GM12878 (cell line): ENCODE measurements at places on chromosomes 12 and 14. TPM values are rescaled to one million over a fixed set of nuclear protein-coding genes. Genes with fewer than 3 reads are reported as not detected.

The AQP6 gene
- total RNA-seq = not detected in 2 replicates

The STYK1 gene
- total RNA-seq = 0.48 and 1.0 TPM in 2 replicates

The MOAP1 gene
- 12.1 and 12.5 TPM in 2 replicates for total RNA-seq

The KCNK13 gene
- total RNA-seq = not detected in 2 replicates

The GPRC5A gene
- 2.8 and 3.5 TPM in 2 replicates for total RNA-seq

The SIRT4 gene
- total RNA-seq = 0.31 and 0.74 TPM in 2 replicates

The OASL gene
- total RNA-seq = 2.6 and 3.9 TPM in 2 replicates

The GPR65 gene
- 7.3 and 8.2 TPM in 2 replicates for total RNA-seq

The TTC9 gene
- total RNA-seq = 10.4 and 10.5 TPM in 2 replicates

The SERPINA3 gene
- 2.2 and 2.6 TPM in 2 replicates for total RNA-seq

The ITGB7 gene
- 459 and 487 TPM in 2 replicates for total RNA-seq

The GARIN6 gene
- total RNA-seq = not detected in 2 replicates

The NEUROD4 gene
- total RNA-seq = not detected in 2 replicates

The COQ5 gene
- total RNA-seq = 30.0 and 32.1 TPM in 2 replicates

The KRT4 gene
- not detected in 2 replicates for total RNA-seq

The CLEC14A gene
- 0.11 TPM in 1 of 2 replicates, not detected in the other for total RNA-seq

The ZC2HC1C gene
- 1.1 and 1.7 TPM in 2 replicates for total RNA-seq

The KLRC4 gene
- total RNA-seq = not detected in 2 replicates

The SIX4 gene
- total RNA-seq = 0.26 TPM in 1 of 2 replicates, not detected in the other

The TMEM233 gene
- not detected in 2 replicates for total RNA-seq

The KLHL33 gene
- total RNA-seq = 0.08 TPM in 2 replicates

The TAS2R10 gene
- total RNA-seq = 0.37 and 0.54 TPM in 2 replicates

The FGD4 gene
- total RNA-seq = 0.05 and 0.18 TPM in 2 replicates

The CPNE6 gene
- 0.13 and 0.18 TPM in 2 replicates for total RNA-seq

GRCh38 chr14:32021341-32021740 is 55.8 kb upstream of the ARHGAP5 start:
- no peak for DNase-seq

GRCh38 chr12:6834873-6835272 is 5.9 kb upstream of the GNB3 start:
- DNase-seq = no peak

- DNase-seq = no peak
Observed at GRCh38 chr12:93849946-93850345, 172.8 kb downstream of the CRADD start.

DNA sequence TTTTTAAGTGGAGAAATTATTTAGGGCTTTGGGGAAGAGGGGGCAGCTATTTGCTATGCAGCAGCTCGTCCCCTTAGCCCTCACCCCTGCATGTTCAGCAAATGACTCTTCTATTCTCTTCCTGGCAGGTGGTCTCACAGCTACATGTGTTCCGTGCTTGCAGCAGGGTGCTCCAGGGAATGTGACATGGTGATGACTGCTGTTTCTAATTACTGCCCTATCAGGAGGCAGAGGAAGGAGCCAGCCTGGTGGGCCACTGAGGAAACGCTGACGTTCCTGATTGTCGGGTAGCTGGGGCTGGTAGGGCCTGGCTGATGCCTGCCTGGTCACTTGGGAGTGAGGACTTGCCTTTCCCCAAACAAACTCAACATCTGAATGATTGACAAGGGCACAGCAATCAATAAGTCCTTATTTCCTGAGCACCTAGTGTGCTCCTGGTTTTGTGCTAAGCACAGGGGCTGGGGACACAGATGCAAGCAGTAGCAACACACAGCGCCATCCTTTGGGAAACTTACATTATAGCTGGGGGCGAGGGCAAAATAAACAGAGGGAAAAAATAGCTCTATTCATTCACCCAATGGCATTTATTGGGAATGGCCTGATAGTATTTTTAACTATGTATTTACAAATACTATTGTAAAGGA is 377.8 kb downstream of the FUT8 start:
- DNase-seq = no peak

DNA sequence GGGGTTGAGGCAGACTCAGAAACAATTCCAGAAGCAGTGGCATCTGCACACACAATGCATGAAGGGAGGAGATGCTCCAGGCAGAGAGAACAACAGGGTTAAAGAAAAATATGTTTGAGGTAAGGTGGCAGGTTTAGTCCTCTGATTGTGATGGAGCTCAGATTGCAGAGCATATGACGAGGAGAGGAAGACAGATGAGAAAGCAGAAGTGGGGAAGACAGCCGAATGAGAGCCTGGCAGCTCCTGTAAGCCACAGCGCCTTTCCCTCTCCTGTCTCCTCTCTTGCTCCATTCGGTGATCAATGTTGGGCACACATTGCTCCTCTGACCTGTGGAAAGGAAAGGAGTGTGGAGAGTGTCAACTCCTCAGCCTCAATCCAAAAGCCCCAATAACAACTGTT is 372.2 kb downstream of the GXYLT1 start:
- no peak for DNase-seq

DNA sequence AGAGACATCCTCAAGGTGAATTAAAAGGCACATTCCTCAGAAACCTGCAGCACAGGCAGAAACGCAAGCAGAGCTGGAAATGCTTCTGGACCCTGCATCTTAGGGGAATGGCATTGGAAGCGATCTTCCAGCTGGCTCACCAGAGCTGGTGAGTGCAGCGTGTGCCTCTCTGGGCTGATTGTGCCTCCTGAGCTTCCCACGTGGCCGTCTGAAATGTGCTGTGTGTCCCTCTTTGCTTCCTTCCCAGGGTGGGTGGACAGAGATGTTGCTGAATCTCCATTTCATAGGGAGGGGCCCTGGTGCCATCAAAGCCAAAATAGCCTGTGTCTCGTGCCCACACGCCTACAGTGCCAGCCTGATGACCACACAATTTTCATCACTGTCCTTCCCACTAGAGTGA is 34.3 kb upstream of the TMEM132D start:
- DNase-seq = no peak

DNA sequence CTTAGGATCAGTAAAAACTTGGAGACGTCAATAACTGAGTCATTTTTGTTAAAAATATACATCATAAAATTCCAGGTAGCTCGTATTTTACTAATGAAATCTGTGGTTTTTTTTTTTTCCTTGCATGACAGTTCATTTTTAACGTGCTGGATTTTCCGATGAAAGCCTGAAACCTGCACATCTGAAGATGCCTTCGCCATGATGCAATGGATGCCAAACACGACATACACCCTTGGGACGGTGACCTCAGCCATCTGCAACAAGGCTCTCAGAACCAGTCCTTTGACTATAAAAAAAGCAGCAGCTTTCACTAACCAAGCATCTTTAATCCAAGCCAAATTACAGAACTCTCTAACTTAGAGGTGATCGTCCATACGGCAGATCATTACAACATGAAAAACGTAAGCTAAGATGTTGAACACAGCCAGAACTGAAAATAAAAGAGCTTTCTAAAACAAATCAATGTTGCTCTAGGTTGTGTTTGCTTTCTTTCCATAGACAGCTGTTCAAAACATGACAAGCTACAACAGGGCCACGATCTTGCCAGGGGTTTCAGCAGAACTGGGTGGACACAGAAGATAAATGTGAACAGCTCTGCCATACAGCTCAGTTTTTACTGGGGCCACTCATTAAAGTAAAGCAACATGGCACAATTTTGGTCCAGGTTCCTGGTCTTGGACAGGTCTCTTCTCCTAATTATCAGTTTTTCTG is 7.8 kb downstream of the NIN start:
- peak; percentile 39 for DNase-seq

DNA sequence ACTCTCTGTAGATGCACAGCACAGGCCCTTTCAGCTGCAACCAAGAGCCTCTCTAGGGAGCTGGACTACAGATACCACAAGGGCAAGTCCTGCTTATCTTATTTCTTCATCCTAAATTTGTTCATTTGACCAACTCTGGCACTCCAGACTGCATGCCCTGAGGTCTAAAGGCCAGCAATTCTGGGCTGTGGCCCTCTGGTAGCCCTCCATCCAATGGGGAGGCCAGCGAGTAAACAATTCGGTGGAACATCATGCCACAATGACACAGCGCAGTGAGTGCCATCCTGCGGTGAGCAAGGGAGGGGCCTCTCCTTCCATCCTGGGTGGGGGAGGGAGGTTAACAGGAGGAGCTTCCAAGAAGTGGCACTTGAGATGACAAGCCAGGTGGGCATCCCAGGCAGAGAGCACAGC is 652 bp upstream of the SELPLG start:
- no peak for DNase-seq

GRCh38 chr12:108060067-108060466 is 69.0 kb upstream of the WSCD2 start:
- no peak for DNase-seq

DNA sequence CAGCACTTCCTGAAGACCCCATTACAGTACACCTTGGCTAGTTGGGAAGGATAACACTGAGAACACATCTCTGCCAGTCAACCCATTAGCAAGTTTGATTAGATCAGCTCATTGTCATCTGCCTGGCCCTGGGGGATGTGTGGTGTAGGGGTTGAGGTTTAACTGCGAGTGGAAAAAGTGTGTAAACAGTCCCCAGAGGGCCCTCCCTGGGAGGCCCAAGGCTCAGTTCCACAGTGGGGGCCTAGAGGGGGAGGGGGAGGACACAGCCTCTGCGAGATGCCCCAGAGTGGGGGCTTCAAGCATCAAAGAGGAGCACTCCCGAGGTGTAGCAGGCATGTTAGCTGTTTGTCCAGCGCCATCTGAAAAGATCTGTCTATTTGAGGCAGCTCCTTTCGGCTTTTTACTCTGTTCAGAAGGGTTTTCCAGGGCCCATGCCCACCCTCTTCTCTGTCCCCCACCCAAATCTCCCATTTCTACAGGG is 344 bp downstream of the LPAR5 start:
- no peak for DNase-seq

DNA sequence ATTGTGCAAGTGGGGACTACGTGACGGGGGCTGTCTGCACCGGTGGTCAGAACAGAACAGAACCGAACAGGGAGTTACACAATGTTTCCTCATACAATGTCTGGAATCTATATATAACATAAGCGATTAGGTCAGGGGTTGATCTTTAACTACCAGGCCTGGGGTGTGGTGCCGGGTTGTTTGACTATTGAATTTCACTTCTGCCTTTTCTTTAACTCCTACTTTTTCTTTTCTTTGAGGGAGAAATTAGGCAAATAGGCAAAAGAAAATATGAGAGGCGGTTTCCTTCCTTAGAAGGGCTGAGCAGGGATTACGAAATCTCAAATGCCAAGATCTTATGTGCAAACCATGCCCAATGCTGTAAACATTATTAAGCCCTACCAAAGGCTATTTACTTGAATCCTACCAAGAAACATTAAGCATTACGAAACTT is 140.3 kb downstream of the SLC38A6 start:
- DNase-seq = no peak

DNA sequence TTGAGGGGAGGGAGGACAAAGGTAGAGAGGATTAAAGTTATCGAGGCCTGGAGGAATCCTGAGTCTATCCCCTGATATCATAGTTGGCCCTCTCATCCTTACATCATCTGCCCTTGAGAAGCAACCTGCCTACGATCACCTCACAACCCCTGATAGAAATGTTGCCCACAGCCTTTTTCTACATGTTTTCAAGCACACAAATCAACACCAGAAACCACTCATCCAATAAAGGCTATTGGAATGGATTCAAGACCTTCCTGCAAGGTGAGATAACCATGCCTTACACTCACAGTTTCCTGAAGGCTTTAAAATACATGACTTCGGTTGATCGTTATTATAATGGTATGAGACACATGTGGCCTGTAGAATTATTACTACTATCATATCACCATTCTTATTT is 175.7 kb upstream of the EGLN3 start:
- DNase-seq = no peak

GRCh38 chr12:28144059-28144458 is 46.2 kb upstream of the CCDC91 start:
- no peak for DNase-seq

GRCh38 chr12:75455839-75456238 is 24.7 kb upstream of the GLIPR1 start:
- no peak for DNase-seq

DNA sequence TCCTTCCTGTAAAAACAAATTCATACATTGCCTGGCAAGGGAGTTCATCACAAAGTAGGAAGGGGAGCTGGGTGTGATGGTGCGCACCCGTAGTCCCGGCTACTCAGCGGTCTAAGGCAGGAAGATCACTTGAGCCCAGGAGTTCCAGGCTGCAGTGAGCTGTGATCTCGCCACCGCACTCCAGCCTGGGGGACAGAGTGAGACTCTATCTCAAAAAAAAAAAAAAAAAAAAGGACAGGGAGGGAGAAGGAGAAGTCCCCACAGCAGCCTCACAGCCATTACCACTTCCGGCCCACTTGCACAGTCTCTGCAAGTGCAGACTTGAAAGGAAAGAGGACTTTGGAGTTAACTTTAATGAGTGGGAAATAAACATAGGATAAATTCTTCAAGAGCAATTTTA is 121.0 kb downstream of the FBXL14 start:
- no peak for DNase-seq
